ENCODE measurements at places on chromosomes 6 and 20.
A peak's percentile ranks its signal among the peaks of the same experiment; 100 is the strongest.

DNA sequence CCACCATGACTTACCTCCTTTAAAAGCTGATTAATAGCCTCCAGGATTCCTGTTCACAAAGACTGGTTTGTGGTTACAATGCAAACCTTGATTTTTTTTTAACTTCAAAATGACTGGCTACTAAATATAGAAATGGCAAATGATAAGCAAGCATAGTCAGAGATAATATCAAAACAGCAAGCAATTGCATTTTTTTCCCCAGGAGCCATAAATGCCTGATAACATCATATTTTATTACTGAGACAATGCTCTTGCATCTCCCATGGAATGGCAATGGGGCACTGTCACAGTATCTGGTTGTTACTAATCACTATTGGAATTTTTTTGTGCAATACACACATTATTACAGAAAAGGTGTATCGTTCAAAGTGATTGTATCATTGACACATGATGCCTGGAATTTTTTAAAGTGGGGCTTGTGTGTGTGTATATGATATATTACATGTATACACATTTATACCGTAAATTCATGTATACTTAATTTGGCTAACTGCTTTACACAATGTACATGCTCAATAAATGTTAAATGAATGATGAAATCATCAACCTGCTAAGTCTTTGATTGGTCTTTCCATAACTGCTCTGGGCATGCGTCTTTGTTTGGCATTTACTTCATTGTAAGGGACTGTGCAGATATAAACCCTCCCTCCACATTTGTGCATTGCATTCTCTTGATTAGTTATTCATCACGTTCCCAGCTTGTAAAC, 980 bp upstream of the SALL4 start:
- DNase-seq = no peak

- DNase-seq = no peak
Observed at GRCh38 chr6:156660389-156660788, 116.8 kb upstream of the ARID1B start.

DNA sequence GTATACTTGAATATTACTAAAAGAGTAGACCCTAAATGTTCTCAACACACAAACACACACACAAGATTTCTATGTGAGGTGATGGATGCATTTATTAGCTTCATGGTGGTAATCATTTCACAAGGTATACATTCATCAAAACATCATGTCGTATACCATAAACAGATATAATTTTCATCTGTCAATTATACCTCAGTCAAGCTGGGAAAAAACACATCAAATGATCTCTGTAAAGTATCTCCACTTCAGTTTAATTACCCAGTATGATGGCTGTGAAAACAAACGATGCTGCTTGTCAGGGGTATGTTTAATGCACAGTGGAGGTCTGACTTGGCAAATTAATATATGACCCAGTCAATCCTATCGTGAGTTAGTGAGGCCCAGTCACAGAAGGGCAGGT, 157.2 kb downstream of the MTFR2 start:
- DNase-seq = no peak

GRCh38 chr20:48718786-48719578, 108.8 kb downstream of the PREX1 start:
- peak; percentile 4 for DNase-seq

DNA sequence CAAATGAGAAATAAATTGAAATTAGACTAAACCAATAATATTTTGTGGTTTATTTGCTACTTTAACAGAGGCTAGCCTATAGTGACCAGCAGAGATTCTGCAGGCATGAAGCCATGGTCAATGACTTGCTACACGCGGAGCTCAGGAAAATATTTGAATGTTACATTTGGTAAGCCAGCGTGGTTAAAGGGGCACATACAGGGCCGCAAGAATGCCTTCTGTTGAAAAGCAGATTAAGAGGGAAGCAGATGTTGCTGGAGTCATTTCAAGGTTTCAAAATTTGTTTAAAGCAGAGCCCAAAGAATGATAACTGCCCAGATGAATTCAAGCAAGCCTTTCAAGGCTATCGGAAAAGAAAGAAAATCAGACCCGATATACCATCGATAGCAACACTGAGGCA, 294.3 kb upstream of the MAN1A1 start:
- DNase-seq = no peak

DNA sequence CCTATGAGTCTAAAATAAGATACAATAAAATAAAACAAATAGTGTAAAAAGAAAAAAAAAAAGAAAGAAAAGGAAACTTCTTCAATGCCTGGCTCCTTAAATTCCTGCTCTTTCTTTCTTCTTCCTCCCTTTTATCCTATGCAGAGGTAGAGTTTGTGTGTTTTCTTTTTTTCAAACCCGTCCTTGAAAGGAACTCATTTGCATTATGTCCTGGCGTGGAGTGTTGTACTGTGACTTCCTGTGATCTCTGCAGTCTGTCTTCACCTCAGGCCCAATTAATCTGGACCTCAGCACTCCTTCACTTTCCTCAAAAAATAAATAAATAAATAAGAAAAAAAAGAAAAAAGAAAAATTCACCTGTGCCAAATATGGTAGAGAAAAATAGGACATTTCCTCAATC, 541.9 kb upstream of the SPTLC3 start:
- no peak for DNase-seq

GRCh38 chr6:150822932-150823331, 42.6 kb upstream of the MTHFD1L start:
- no peak for DNase-seq

DNA sequence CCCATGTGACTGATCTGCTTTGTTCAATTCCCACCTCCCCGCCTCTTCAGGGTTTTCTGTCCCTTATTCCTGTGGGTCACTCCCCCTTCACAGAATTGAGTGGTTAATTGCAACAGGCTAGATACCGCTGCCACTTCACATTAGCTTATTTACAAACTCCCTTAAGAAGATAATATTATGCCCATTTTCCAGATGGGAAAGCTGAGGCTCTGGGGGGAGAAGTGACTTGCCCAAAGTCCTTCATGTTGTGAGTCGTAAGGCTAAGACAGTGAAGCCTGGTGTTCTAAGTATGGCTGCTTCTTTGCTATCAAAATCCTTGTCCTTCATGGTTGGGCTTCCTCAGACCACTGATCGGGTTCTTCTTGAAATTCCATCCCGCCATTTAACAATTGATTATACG, 39.9 kb upstream of the PBOV1 start:
- DNase-seq = no peak

DNA sequence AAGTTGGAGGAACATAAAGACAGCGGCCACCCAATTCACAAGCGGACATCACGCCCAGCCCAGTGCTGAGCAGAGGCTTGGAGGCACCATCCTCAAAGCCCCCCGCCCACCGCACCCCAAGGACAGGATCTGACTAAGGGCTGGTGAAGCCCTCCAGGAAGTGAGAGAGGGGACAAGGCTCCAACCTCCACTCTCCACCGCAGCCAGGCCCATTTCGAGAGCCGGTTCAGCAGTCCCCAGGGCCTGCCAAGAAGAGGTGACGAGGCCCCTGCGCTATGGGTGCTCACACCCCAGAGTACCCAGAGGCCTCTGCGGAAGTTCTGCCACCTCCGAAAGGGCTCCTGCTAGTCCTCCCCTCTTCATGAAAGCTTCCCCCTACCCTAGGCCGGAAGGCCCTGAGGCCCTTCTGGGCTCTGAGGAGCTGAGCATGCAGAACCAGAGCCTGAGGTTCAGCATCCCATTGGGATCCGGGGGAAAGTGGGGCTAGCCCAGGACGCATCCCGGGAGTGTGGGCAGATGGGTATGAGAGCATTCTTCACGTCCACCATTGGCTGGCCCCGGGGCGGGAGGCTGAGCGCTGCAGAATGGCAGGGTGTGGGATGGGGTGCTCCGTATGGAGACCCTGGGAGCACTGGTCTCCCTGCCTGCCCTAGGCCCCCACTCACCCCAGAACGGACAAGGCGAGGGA, 2.5 kb downstream of the GRM4 start:
- no peak for DNase-seq

- peak; percentile 37 for DNase-seq
Observed at GRCh38 chr6:28336284-28337120, 554 bp upstream of the ZSCAN31 start.

- no peak for DNase-seq
Observed at GRCh38 chr6:87870556-87870955, 168.5 kb upstream of the AKIRIN2 start.

DNA sequence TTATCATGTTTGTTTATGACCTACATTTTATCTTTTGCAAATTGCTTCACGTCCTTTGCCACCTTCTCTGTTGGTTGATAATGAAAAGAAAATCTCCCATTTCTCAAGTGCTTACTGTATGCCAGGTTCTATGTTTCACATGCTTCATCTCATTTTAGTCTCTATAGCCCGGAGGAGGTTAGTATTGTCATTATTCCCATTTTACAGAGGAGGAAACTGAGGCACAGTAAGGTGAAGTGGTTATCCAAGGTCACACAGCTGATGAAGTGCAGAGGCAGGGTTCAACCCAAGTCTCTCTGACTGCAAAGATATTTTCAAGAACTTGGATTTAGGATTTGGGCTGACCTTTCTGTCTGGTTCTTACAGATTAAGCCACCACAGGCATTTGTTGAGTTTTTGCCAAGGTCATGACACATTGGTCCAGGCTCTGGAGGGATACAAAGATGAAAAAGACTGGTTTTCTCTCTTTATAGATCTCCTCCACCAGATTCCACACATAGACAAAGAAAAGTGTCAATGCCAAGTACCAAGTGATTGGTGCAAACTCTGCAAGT, 20.6 kb downstream of the CNBD2 start:
- no peak for DNase-seq

DNA sequence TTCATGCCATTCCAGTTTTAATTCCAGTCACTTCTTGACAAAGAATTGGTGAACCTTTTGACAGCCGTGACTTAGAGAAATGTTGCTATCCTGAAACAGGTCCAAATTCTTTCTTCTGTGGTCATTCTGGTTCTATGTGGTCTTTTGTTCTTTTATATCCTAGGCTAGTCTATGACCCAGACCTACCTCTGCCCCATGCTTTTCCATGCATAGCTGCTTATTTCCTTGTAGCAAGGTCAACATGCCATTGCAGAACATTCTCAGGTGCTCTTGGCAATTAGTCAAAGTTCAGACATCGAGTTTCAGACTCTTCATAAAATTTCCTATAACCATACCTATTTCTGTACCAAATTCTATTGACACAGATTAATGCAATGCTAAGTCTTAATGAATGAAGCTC, 202.6 kb downstream of the PLCB1 start:
- no peak for DNase-seq

DNA sequence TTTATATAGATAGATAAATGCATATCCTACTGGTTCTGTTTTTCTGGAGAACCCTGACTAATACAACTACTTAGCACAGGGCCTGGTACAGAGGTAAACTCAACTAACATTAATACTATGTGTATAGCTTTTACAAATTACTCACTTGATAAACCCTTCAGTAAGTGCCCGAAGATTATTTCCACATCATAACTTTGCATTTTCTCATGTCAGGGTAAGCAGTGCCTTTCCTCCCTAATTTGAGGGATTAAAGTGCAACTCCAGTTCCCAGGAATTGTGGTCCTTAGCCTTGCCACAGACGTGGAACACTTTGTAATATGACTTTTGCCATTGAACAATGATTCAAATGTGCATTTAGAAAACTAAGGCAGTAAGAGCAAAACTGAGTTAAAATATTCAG, 147.5 kb upstream of the SMLR1 start:
- DNase-seq = no peak

DNA sequence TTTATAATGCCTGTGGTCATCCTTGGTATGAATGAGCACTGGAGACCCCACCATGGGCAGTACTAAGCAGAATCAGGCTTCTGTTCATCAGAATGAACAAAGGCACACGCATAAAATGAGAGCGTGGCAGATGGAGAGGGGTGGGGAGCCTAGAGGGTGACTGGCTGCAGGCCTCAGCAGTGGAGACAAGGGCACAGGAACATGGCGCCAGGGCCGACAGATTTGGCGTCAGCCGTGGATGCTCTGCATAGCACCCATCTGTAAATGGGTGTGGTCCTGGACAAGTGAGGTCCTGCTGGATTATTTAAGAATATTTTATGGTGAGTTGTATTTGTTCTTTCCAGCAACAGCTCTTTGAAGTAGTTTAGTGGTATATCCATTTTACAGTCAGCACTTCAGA, 33.1 kb downstream of the E2F3 start:
- no peak for DNase-seq

GRCh38 chr6:100549406-100550167, 84.9 kb upstream of the SIM1 start:
- DNase-seq = no peak

GRCh38 chr6:16657768-16658167, 103.5 kb downstream of the ATXN1 start:
- no peak for DNase-seq

DNA sequence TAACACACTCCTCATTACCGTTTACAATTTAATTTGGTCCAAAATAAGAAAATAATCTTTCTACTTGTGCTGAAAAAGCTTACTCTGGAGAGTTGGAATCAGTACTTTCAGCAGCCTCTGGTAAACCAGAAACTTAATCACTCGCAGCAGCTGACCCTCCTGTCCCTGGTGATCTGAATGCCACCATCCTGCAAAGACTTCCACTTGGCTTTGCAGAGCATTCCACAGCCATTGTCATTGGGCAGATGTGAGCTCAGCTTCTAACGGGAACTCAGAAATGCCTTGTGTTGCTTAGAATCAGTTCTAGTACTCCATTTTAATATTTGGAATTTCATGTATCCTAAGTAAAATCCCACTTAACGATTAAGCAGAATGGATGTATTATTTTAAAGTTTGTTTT, 59.7 kb downstream of the PHACTR1 start:
- no peak for DNase-seq

DNA sequence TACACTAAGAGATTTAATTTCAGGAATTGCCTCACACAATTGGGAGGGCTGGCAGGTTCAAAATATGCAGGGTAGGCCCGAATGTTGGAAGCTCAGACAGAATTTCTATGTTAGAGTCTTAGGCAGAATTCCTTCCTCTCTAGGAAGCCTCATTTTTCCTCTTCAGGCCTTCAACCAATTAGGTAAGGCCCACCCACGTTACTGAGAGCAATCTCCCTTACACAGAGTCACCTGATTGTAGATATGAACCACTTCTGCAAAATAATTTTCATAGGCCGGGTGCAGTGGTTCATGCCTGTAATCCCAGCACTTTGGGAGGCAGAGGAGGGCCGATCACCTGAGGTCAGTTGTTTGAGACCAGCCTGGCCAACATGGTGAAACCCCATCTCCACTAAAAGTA, 50.2 kb upstream of the HIVEP1 start:
- no peak for DNase-seq

DNA sequence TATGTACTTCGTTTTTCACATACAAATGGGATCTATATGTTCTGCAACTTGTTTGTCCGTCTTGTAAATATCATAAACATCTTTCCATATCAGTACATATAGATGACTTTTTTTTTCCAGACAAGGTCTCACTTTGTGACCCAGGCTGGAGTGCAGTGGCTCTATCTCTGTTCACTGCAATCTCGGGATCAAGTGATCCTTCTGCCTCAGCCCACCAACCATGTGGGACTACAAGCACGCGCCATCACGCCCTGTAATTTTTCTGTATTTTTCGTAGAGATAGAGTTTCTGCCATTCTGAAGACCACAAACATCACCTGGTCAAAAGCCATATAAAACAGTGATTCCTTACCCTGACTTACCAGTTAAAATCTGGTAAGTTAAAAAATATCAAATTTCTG, 37.7 kb upstream of the SYNCRIP start:
- no peak for DNase-seq

Measured in foreskin melanocyte (primary cell).